Endothelial cell of umbilical vein (primary cell): ENCODE measurements at places on chromosomes 3 and 15. TPM values are rescaled to one million over a fixed set of nuclear protein-coding genes. Genes with fewer than 3 reads are reported as not detected.

THUMPD3 gene
- 10.0 and 10.5 TPM in 2 replicates for polyA plus RNA-seq

DNA sequence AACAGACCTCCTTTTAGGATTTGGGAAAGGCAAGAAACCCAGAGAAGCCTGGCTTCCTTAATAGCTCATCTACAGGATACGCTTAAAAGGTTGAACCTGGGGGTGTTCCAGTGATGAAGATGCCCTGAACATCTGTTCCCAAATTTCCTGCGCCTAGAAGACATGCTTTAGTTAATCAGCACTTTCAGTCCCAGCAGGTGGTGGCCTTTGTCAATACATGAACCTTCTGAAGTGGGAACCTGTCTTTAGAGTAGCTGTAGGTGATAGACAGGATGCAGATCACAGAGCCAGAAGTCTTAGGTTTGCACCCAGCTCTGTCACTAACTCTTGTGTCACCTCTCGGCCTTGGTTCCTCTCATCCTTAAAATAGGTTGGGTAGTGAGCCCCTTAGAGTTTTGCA lies 149.7 kb upstream of the SYNPR start:
- DNase-seq = no peak
- H3K27me3 ChIP-seq = no peaks in the 10 kb centered on the region
- H3K27ac ChIP-seq = no peak overlapping the region
- no peaks in the 10 kb centered on the region for H3K36me3 ChIP-seq

- peak overlapping the region; percentile 20 for H3K4me3 ChIP-seq
- peak; percentile 43 for DNase-seq
- peaks cover 8% of the 10 kb centered on the region for H3K4me1 ChIP-seq
- no peaks in the 10 kb centered on the region for H3K36me3 ChIP-seq
Measured at GRCh38 chr3:48661501-48662144, 1.1 kb downstream of the CELSR3 start.

GALNT15 gene
- 0.68 and 0.87 TPM in 2 replicates for polyA plus RNA-seq

- H3K36me3 ChIP-seq = no peaks in the 10 kb centered on the region
- DNase-seq = peak; percentile 0
- H3K4me3 ChIP-seq = no peak overlapping the region
- no peak overlapping the region for H3K27ac ChIP-seq
- H3K27me3 ChIP-seq = no peaks in the 10 kb centered on the region
- no peaks in the 10 kb centered on the region for H3K4me1 ChIP-seq
Measured at GRCh38 chr3:186682812-186683211, 17.0 kb downstream of the HRG start.

LIPH gene
- not detected in 2 replicates for polyA plus RNA-seq

KLHL40 gene
- polyA plus RNA-seq = not detected in 2 replicates

HYAL1 gene
- polyA plus RNA-seq = 3.3 and 3.8 TPM in 2 replicates

- no peaks in the 10 kb centered on the region for H3K36me3 ChIP-seq
- H3K4me3 ChIP-seq = no peak overlapping the region
- no peak for DNase-seq
Measured at GRCh38 chr15:59798605-59798917, 109.4 kb upstream of the BNIP2 start.

- H3K4me3 ChIP-seq = no peak overlapping the region
- H3K36me3 ChIP-seq = no peaks in the 10 kb centered on the region
- no peaks in the 10 kb centered on the region for H3K4me1 ChIP-seq
- no peak overlapping the region for H3K27ac ChIP-seq
- no peaks in the 10 kb centered on the region for H3K27me3 ChIP-seq
Measured at GRCh38 chr3:118792191-118792590, 242.5 kb downstream of the IGSF11 start.

DNA sequence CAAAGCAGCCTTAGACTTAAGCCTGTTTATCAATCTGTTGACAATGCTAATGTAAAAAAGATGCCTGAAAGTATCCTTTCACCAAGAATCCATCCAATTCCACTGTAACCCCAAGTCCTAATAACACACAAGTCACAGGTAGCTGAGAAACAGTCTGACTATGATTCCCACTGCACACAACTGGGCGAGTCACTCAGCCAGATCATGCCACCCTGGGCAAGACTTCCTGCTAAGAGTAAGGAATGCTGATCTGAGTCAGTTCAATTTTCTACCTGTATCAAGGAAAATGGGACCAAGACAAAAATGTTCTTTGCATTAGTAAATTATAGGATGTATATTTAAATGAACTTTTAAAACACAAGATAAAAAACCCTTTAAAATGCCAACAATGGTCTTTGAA lies 33.3 kb downstream of the NPTN start:
- DNase-seq = peak; percentile 49
- H3K4me1 ChIP-seq = peaks cover 39% of the 10 kb centered on the region
- no peak overlapping the region for H3K27ac ChIP-seq
- H3K36me3 ChIP-seq = no peaks in the 10 kb centered on the region
- no peaks in the 10 kb centered on the region for H3K27me3 ChIP-seq

NBEAL2 gene
- polyA plus RNA-seq = 48.0 and 51.9 TPM in 2 replicates

GRCh38 chr3:33437556-33438283 lies 2.5 kb downstream of the UBP1 start:
- H3K4me3 ChIP-seq = peak overlapping the region; percentile 98
- no peaks in the 10 kb centered on the region for H3K36me3 ChIP-seq
- peak; percentile 70 for DNase-seq
- no peaks in the 10 kb centered on the region for H3K27me3 ChIP-seq
- H3K4me1 ChIP-seq = peaks cover 23% of the 10 kb centered on the region

DNA sequence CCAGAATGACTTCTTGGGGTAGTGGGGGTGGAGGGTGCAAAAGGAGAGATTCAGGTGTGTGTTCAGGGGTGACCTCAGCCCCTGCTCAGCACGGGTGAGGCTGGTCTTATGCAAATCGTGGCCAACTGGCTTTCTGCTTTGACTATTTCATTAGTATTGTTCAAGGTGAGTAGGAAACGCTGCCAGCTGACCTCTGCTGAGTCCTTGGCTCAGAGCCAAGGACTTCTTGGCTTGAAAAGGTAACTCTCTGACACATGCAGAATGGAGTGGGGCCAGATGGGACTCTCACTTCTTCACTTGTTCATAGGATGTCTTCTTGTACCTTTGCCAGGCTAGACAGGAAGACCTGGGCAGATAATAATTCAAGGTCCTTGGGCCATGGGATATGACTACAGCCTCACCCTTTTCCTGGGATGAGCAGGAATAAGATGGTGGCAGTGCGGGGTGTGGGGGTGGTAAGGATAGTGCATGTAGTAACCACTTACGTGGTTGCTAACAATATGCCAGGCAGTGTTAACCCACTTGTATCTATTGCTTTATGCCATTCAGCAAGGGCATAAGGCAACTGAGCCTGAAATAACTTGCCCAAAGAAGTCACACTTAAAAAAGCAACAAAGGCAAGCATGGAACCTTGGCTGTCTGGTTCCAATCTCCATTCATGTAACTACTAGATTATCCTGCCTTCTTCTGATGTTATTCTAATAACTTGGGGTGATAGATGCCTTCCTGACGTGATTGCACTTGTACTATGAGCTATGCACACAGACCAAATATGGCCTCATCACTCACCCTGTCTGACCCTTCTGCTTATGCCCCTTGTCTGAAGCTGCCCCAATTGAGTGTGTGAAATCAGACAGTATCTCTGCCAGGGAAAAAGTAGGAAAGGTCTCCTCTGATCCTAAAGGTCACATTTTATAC lies 193.1 kb downstream of the NR1D2 start:
- no peaks in the 10 kb centered on the region for H3K36me3 ChIP-seq
- H3K27me3 ChIP-seq = no peaks in the 10 kb centered on the region
- H3K4me3 ChIP-seq = no peak overlapping the region
- DNase-seq = no peak

SLC24A5 gene
- polyA plus RNA-seq = not detected in 2 replicates

DNA sequence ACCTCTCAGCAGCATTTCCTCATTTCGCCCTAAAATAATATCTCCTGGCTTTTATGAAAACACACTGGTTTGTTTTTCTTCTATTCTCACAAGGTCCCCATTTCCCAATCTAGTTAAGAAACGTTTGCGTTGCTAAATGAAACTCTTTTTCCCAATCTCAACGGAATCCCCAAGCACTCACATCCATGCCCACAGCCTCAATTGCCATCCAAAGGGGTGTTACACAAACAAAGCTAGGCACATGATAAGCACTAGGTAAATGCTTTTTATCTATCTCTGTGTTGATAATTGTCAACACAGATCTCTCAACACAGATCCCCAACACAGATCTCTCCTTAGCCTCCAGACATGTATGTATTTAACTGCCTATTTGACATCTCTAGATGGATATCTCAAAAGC lies 35.2 kb upstream of the TF start:
- DNase-seq = no peak
- peaks cover 12% of the 10 kb centered on the region for H3K27me3 ChIP-seq
- no peaks in the 10 kb centered on the region for H3K4me1 ChIP-seq
- no peaks in the 10 kb centered on the region for H3K36me3 ChIP-seq

HCLS1 gene
- 43.7 and 51.9 TPM in 2 replicates for polyA plus RNA-seq

DNA sequence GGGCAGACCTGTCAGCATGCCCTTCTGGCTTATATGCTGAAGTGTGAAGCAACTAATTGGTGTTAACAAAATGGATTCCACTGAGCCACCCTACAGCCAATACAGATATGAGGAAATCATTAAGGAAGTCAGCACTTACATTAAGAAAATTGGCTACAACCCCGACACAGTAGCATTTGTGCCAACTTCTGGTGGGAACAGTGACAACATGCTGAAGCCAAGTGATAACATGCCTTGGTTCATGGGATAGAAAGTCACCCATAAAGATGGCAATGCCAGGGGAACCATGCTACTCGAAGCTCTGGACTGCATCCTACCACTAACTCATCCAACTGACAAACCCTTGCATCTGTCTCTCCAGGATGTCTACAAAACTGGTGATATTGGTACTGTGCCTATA lies 9.4 kb downstream of the PIK3CB start:
- H3K27ac ChIP-seq = no peak overlapping the region
- no peak overlapping the region for H3K4me3 ChIP-seq
- no peak for DNase-seq
- H3K36me3 ChIP-seq = no peaks in the 10 kb centered on the region

GRCh38 chr15:31322504-31322903 lies 4.1 kb upstream of the KLF13 start:
- H3K27ac ChIP-seq = no peak overlapping the region
- no peak for DNase-seq
- H3K36me3 ChIP-seq = no peaks in the 10 kb centered on the region
- peaks cover 5% of the 10 kb centered on the region for H3K4me1 ChIP-seq
- peaks cover 2% of the 10 kb centered on the region for H3K27me3 ChIP-seq
- H3K4me3 ChIP-seq = no peak overlapping the region

GYG1 gene
- polyA plus RNA-seq = 24.7 and 25.2 TPM in 2 replicates

DNA sequence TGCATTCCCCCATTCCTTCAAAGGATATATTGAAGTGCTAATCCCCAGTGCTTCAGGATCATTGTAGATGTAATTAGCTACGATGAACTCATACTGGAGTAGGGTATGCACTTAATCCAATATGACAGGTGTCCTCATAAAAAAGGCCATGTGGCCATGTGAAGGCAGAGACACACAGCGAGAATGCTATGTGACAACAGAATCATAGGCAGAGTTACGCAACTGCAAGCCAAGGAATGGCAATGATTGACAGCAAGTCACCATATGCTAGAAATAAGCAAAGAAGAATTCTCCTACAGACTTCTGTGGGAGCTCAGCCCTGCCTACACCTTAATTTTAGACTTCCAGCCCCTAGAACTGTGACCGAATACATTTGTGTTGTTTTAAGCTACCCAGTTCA lies 875.6 kb upstream of the ROBO1 start:
- H3K36me3 ChIP-seq = no peaks in the 10 kb centered on the region
- H3K27me3 ChIP-seq = no peaks in the 10 kb centered on the region
- H3K4me3 ChIP-seq = no peak overlapping the region
- no peak overlapping the region for H3K27ac ChIP-seq

GRCh38 chr3:156668073-156668763 lies 6.2 kb upstream of the TIPARP start:
- no peaks in the 10 kb centered on the region for H3K27me3 ChIP-seq
- H3K4me1 ChIP-seq = peaks cover 21% of the 10 kb centered on the region
- no peak overlapping the region for H3K4me3 ChIP-seq

CDCP1 gene
- 0.01 TPM in 1 of 2 replicates, not detected in the other for polyA plus RNA-seq

GRCh38 chr15:92531406-92531805 lies 124.2 kb downstream of the FAM174B start:
- no peak for DNase-seq
- H3K27ac ChIP-seq = no peak overlapping the region
- peaks cover 21% of the 10 kb centered on the region for H3K4me1 ChIP-seq
- no peak overlapping the region for H3K4me3 ChIP-seq
- H3K27me3 ChIP-seq = no peaks in the 10 kb centered on the region
- no peaks in the 10 kb centered on the region for H3K36me3 ChIP-seq

CACNA2D3 gene
- not detected in 2 replicates for polyA plus RNA-seq

DNA sequence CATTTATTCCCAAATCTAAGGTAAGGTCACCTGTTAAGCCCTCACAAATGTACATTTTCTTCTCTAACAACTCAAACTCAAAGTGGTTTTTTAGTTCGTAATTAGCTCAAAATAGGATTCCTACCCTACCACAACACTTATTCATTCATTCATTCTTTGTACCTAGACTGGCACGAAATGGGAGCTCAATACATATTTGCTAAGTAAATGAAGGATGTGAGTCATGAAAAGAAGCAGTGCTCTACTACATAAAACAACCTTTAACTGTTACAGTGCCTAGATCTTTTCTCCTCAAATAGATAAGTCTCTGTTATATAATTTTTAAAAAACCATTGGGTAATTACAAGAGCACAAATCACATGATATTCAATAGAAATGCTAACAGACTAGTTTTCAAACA lies 13.1 kb downstream of the RSL24D1 start:
- H3K27ac ChIP-seq = no peak overlapping the region
- H3K4me1 ChIP-seq = peaks cover 10% of the 10 kb centered on the region
- no peaks in the 10 kb centered on the region for H3K27me3 ChIP-seq
- no peak overlapping the region for H3K4me3 ChIP-seq
- DNase-seq = no peak

DNA sequence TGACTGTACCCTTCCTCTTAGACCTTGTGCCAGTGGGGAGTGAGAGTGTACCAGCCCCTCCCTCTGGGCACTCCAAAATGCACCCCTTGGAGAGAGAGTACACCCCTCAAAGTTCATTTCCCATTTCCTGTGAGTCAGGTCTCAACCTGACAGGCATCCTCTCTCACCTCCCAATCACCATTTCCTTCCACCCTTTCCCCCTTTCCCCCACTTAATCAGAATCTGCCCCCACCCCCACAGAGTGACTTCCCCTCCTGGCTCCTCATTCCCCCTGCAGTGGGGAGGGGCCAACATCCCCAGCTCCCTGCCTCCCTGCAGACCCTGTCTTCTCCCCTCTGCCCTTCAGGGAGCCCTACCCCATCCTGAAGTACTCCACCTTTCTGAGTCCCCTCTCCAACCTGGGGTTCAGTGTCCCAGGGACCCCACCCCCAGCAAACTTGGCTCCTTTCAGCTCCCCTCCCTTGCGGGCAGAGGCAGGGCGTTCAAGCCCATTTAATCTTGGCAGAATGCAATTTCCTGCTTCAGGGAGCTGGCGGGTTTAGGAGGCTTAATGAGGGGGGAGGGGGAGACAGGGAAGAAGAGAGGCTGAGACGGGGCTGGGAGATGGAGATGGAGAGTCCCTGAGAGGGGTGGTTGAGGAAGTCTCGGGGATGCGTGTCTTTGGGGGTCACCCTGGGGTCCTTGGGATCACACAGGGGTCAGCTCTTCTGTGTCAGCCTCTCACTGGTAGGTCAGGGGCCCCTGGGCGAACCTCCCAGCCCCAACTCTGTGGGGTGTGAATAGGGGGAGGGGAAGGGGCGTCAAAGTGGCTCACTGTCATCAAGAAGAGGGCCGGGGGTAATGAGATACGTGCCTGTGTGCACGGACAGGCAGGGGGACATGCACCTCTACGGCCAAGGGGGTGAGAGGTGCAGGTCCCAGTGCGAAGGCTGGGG lies 16.6 kb upstream of the SEMA3F start:
- no peaks in the 10 kb centered on the region for H3K36me3 ChIP-seq
- DNase-seq = peak; percentile 52
- H3K4me3 ChIP-seq = no peak overlapping the region
- peak overlapping the region; percentile 27 for H3K27ac ChIP-seq
